ENCODE measurements at places on chromosomes 7 and 10.

GRCh38 chr7:25884265-25884828 is 267.7 kb upstream of the NFE2L3 start:
- DNase-seq, result no peak

- DNase-seq, result no peak
Observed at GRCh38 chr10:102613785-102614184, 30.5 kb upstream of the TRIM8 start.

- no peak for DNase-seq
Observed at GRCh38 chr10:88243836-88244730, 339.0 kb downstream of the RNLS start.

GRCh38 chr10:43166207-43166879 is 28.1 kb downstream of the CSGALNACT2 start:
- DNase-seq, result no peak

DNA sequence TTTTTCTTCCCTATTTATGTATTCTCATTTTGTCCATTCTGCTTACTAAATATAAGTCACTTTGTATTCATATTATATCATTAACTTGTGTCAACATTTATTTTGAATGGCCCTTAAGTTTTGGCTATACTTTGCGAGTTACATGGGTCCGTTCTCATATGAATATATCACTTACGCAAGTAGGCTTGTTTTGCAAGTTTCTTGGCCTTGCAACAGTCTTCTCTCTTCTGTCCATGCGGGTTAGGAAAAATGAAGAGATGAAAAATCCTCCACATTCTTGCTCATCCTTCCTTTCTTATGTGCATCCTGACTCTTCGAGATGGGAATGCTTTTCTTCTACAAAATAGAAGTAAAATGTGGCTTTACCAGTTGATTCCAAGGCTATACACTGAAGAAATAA is 82.8 kb downstream of the GPR158 start:
- DNase-seq, result no peak

DNA sequence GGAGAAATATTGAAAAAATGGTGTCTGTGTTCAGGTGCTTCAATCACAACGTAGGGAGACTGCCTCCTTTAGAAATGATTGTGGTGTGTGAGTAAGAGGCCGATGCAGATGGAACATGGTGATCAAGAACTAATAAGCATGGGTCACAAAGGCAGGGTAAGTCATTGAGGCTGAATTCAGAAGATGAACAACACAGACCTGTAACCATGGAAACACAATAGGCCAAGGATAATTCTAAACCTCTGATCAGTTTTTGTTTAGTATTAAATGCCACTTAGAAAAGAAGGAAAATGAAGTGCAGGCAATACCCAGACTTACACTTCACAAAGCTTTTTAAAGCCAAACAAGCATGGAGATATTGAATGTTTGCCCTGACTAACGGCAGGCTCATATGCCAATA is 32.8 kb upstream of the TAS2R16 start:
- no peak for DNase-seq

Data from tibial nerve (tissue), 4 donors.